ENCODE measurements at places on chromosomes 7 and 10.

DNA sequence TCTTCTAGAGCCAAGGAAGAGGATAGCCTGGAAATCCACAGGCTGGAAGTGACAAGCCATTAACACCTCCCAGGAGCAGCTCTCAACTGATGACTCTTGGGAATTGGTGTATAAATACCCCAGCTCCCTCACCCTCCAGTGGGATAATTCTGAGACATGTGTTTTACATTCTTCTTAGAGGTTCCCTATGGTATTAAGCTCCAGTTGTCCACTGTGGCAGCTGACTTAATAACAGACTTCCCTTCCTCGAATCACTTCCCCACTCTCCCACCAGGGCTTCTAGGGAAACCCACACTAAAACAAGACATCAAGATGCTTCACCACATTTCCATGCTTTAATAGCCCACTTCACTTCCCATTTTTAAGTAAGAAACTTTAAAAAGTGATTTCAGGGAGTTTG, 47.2 kb downstream of the FAM107B start:
- DNase-seq, result no peak

DNA sequence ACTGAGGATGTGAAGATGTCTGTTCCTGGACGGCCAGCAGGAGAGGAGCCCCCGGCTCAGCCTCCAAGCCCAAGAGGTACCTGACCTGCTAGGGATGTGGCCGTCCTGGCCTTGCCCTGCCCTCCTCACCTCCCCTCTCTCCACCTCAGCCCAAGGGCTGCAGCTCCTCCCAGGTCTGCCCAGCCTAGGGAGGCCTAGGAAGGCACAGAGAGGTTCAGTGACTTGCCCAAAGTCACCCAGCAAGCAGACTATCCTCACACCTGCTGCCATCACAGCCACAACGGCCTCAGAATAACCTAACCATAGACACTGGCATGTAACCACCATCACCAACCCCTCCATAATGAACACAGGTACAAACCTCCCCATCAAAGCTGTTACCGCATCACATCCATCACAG, 38.7 kb upstream of the LRRC18 start:
- DNase-seq, result no peak

DNA sequence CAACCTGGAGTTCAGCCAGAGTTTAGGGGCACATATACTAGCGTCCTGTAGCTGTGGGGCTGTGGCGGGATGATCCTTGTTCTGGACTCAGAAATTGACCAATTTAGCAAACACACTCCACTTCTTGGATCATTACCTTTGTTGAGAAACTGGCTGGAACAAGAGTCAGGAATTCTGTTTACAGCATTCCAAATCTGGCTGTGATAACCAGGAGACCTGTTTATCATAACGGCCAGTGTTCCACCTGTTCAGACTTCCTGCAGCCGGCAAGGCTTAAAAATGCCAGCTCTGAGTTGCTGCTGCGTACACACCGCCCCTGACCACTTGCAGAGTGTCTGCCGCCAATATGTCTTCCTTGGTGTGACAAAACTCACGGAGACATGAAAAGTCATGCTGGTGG, 64.8 kb downstream of the ARMC3 start:
- no peak for DNase-seq

DNA sequence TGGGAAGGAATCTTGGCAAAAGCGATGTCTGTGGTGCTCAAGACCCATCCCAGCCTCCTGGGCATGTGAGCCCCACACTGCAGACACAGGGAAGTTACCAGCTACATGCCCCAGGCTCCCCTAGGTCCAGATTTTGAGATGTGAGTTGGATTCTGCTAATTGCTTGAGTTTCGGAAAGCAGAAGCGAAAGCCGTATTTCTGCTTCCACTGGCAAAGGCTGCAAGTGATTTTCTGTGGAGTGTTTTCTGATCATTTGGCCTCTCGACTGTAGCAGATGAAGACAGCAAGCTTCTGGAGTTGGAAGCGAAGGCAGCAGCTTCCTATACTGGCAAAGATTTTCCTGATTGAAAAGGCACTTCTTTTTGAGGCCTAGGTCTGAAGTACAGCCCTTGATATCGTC, 29.6 kb downstream of the ANKRD16 start:
- no peak for DNase-seq

DNA sequence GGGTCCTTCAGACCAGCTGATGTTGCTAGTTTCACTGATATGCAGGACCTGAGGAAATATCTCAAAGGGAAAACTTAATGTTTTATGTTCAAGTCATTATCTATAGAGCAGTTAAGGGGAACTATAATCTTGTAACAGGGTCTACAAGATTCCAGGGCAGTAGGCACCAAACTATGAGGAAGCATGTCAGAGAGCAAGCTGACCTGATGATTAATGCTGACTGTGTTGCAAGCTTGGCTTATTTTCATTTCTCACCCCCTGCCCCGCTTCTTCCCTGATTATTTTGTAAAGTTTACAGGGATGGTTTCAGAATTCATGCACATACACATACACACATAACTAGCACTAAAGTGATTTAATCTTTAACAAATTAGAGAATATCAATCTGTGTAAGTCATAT, 84.3 kb upstream of the CACNA2D1 start:
- no peak for DNase-seq

GRCh38 chr7:90629297-90629918, 33.3 kb downstream of the CDK14 start:
- peak; percentile 75 for DNase-seq

GRCh38 chr7:140165422-140165821, 11.4 kb downstream of the KDM7A start:
- no peak for DNase-seq

GRCh38 chr7:106865130-106866041, at the start of gene PIK3CG:
PIK3CG (plus strand) TSS chr7:106865282; CDS start chr7:106867562, 2,280 bp downstream.
- DNase-seq, result no peak

Data from COLO829 (cell line).